ENCODE measurements at places on chromosomes 1 and 21.

GRCh38 chr21:39712976-39713375 is 32.0 kb upstream of the IGSF5 start:
- no peak for DNase-seq

- no peak for DNase-seq
Measured at GRCh38 chr1:246527402-246528088, 20.5 kb upstream of the SMYD3 start.

DNA sequence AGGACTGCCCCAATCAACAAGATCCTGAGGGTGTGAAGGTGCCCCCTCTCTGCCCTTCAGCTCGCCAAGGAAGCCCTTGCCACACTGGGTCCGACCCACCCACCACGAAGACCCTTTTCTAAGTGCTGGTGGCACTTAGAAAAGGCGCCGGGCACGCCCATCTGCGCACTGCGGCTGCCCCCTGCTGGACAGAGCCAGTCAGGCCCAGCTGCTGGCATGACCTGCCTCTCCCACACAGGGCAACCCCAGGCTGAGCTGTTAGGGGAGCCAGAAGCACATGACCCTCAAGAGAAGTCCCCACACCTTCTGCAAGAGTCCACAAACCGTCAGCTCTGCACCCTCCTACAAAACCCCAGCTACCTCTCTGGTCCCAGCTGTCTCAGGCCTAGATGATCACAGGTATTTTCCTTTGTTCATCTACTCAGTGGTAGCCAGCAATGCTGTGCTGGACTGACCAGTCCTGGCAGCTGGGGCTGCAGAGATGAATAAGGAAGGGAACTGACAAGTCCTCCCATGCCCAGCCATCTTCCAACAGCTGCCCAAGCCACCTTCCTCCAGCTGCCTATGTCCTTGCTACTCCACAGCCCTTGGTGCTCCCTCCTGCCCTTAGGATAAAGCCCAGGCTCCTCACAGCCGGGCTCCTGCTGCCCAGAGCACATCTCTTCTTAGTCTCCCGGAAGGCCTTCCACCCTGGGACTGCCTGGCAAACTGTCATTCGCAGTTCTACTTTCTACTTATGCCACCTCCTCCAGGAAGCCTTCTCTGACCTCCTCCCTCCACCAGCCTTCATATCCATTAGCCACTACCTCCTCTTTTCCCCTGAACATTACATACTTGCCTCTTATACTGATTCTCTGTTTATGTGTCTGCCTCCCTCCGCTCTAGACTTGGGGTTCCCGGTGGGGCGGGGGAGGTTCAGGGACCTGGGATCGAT is 39.8 kb upstream of the ZC3H12A start:
- peak; percentile 56 for DNase-seq

GRCh38 chr1:219124163-219124562 is 49.5 kb upstream of the LYPLAL1 start:
- DNase-seq = no peak

- DNase-seq = no peak
Measured at GRCh38 chr1:14599183-14599791, 802 bp downstream of the KAZN start.

DNA sequence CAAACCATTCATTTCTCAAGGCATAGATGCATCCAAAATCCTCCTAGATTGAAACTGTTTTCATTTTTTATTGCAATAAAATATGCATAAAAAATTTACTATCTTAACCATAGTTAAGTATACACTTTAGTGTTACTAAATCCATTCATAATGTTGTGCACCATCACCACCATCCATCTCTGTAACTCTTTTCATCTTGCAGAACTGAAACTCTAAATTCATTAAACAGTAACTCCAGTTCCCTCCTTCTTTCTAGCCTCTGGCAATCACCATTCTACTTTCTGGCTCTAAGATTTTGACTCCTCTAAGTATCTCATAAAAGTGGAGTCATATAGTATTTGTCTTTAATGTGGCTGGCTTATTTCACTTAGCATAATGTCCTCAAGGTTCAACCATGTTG is 236.8 kb downstream of the SMYD3 start:
- DNase-seq = no peak

- no peak for DNase-seq
Measured at GRCh38 chr1:229059671-229060539, 211.0 kb upstream of the RAB4A start.

- DNase-seq = no peak
Measured at GRCh38 chr21:32545948-32546441, 39.3 kb downstream of the TCP10L start.
